Stimulated activated CD4-positive, alpha-beta T cell treated with anti-CD3 and anti-CD28 coated beads, TNF-alpha, amount 100 ng/mL, for 4 hours (primary cell): ENCODE measurements at places on chromosomes 5 and 9.

GRCh38 chr5:83586874-83587776, 115.6 kb downstream of the VCAN start:
- DNase-seq: no peak

- no peak for DNase-seq
Observed at GRCh38 chr5:151214614-151215545, 9.0 kb downstream of the CCDC69 start.

GRCh38 chr5:65032250-65032649, 263.5 kb downstream of the CWC27 start:
- DNase-seq: no peak

- DNase-seq: no peak
Observed at GRCh38 chr5:143807401-143807800, 4.6 kb upstream of the HMHB1 start.

DNA sequence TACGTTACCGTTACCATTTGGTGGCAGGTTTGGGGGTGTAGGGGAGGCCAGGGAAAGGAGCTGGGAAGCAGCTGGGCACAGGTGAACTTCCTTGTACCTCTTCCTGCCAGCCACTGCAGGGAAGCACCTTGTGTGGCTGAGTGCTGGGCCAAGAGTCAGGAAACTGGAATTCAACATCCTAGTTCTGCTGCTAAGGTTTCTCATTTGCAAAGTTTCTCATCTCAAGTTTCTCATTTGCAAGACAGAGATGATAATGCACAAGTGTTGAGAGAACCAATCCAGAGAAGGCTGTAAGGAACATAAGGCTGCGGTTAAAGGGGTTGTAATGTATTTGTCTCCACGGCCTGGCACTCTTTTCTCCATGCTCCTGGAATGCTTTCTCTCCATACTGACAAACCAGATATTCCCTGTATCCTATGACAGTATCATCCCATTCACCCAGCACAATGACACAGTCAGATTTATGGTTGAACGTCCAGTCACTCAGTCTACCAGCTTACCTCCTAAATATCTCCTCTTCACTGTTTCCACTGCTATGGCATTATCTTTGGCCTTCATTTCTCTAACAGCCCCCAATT, 33.6 kb upstream of the LARP1 start:
- no peak for DNase-seq

DNA sequence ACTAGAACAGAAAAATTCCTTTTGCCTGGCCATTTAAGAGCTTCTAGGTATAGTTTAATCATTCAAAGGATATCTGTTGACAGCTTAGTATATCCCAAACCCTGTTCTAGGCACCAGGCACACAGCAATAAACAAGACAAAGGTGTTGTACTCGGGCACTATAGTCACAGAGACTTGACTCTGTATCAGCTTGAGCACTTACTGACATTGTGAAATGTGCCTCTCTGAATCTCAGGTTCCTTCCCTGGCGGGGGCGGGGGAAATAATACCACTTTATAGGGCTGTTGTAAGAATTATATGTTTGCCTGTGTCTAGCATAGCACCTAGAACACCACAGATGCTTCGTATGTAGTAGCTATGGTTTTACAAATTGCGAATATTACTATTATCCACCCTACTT, 104.5 kb downstream of the NR6A1 start:
- no peak for DNase-seq

DNA sequence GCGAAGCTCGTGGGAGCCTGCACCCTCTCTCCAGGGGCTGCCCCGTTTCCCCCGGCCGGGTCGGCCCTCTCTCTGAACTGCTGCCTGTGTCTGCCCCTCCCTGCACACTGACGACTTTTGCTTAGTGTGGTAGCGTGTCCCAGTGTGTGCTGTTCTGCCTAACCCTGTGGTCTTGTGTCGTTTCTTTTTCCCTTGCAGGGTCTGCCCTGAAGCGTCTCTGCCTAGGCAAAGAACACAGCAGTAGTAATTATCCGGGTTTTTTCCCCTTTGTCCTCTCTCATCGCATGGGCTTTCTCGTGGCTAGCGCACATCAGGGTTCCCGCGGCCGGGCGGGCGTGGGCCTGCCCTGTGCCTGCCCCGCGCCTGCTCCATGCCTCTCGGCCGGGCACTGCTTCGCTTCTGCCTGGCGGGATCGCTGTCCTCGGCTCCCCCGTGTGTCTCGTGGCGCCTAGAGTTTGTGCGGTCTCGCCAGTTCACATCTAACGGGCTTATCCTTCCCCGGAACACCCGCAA, 122.7 kb downstream of the WNK2 start:
- no peak for DNase-seq

- DNase-seq: no peak
Observed at GRCh38 chr9:120729791-120730241, 15.5 kb upstream of the MEGF9 start.

DNA sequence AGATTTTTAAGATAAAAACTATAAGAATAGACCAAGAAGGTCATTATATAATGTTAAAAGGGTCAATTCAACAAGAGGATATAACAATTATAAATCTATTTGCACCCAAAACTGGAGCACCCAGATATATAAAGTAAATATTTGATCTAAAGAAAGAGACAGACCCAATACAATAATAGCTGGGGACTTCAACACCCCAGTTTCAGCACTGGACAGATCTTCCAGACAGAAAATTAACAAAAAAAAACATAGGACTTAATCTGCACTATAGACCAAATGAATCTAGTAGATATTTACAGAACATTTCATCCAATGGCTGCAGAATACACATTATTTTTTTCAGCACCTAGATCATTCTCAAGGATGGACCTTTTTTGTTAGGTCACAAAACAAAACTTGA, 331.9 kb downstream of the SPOCK1 start:
- DNase-seq: no peak

DNA sequence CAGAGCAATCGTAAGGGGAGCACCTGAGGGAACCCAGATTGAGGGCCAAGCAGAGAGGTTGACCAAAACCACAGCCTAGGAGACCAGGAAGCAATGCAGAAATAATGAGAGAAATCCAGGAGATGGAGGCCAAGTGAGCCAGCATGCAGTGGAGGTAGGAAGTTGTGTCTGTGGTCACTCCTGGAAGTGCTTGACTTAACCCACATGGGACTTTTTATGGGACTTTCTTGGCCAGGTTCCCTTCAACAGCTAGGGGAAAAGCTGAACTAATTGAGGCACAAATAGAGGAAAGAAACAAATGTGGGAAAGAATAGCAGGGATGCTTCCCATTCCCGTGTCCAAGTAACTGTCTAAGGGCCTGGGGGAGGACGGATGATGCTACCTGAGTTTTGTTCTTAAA, 293.2 kb upstream of the CLINT1 start:
- DNase-seq: no peak

DNA sequence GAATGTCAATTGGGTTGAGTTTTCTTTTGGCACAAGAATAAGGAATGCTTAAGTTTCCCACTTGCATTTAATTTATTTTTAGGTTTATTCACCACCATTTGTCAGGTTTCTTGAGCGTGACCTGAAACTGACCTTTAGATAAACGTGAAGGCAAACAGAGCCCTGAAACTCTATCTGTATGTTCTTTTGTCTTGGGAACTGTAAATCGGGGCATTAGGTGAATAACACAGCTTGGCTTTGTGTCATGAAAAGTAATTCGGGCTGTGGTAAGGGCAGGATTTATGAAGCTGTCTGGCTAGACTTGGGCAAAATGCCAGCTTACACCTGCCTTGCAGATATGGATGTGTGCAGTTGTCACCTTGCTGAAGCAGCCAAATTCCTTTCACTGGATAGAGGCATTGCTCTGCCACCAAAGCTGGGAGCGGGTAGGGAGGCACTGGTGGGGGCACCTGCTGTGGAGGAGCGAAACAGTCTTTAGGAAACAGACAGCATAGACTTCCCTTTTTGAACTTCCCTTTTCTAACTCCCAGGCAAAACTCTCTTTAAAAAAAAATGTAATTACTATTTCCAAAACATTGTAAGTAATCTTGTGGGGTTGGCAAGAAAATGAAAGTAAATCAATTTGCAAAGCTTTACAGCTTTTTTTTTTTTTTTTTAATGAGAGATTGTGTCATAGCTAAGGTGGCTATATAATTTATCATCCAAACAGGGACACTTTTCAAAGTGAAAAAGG, 545.2 kb downstream of the CSNK1G3 start:
- DNase-seq: no peak

DNA sequence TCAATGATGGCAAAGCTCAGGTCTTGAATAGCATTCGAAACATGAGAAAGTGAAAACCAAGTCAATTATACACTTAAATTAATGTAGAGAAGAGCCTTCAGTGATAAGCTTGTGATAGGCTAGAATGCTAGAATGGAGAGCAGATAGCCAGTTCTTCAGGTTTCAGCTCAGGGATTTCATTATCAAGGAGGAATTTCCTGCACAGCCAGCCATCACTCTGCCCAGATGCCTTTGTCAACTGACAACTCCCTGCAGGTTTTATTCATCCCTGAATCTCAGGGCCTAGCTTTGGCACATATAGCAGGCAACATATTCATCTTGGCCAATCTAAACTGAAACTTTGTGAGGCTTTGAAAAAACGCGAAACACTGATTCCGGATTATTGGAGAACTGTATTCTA, 199.3 kb upstream of the CDH6 start:
- no peak for DNase-seq

DNA sequence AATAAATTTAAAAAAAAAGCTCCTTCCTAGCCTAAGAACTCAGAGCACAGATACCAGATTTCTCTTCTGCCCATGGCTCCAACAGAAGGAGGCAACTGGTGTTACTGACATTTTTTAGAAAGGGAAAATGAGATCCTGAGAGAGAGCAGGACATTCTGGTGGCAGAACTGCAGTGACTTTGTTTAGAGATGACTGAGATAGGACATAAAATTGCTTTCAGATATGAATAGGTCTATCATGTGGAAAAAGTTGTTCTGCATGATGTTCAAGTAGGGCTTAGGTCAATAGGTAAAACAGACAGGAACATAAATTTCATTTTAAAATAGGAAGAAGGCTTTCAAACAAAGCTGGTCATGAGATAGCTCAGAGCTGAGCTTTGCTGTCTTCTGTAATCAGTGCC, 49.6 kb downstream of the NIPAL4 start:
- DNase-seq: no peak

GRCh38 chr9:18666986-18667772, 193.2 kb downstream of the ADAMTSL1 start:
- no peak for DNase-seq

DNA sequence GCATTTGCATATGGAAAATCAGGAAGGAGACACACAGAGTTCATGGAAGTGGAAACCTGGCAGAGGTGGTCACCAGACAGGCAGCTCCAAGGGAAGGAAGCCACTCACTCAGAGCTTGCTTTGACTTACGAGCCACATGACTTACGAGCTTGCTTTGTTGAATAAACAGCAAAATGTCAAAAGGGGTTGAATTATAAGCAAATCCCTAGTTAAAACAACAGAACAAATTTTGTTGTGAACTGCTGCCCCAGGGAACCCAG, 164.3 kb downstream of the SYK start:
- DNase-seq: no peak

DNA sequence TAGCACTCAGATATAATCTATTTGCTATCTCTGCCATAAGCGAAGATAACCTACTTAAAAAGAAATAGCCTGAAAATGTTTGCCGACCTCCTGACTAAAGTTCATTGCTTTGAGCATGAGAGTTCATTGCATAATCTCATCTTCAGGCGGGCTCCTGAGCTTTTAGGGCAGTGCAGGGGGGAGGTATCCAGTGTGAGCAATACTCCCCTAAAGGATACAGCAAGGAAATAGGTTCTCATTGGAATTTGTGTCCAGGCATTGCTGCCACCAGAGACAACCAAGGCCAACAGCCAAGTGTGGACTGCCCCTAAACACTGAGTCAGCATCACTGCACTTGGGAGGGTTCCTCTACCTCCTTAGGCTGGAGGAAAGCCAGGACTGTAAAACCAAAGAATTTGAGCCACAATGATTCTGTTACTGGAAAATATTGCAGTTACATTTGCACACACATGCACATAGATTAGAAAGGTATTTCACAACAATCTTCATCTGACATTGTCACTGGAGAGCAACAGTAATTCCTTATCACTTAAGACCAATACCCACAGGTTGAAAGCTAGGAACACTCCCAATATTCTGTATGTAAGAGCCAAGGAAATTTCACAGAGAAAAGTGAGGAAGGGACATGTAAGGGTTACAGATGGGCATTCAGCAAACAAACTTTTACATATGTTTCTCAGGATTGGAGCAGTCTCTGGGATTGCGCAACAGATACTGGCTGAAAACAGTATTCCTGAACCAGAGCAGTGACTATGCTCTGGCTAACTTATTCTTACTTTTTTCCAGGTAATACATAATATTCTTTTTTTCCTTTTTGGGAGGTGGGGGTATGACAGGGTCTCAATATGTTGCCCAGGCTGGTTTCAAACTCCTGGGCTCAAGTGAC, 98.6 kb upstream of the TLE1 start:
- no peak for DNase-seq

DNA sequence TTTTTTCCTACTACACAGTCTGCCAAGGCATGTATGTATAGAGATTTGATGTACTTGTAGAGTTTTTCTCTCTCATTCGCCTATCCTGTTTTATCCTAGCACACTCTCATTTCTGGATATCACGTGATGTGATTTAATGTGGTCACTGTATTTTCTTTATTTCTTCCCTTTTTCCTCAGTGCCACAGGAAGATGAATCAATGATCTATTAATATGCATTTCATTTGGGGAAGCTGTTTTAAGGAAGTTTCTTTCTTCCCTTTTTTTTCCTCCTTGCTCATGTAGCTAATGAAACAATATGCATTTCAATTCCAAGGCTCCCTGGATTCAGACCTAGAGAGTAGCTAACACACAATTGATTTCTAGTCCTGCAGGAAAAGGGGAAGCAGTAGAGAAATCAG, 506.3 kb upstream of the WWC1 start:
- no peak for DNase-seq

DNA sequence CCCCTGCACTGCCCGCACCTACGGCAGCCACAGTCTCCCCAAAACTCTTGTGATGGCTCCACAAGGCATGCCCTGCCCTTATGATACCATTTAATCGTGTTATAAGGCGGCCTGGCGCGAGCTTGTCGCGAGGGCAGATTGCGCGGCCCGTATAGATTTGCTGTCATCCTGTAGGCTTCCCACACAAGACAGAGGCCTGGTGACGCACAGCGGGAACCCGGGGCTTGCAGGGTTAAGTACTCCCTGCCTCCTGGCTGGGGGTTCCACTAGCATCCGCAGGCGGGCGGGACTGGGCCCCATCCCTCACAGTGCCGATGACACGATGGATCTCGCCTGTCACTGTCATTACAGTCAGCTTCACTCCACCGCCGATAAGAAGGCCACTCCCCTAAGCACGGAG, 364.9 kb upstream of the IRX2 start:
- DNase-seq: no peak

DNA sequence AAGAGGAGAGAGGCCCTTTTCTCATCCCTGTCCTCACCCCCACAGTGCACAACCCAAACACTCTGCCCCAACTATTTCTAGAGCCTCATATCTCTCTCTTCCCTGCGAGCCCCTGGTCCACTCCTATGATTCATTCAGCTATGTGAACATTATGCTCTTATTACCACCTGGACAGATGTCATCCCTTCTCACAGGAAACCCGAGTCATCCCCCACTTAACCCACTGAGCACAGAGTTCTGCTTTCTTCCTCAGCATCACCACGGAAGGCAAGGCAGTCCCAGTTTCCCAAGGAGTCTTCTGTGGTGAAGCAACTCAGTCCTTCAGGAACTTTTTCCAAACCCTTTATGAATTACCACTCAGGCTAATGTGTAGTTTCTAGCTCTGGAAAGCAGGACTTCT, 1.3 kb downstream of the DNAI1 start:
- no peak for DNase-seq

- no peak for DNase-seq
Observed at GRCh38 chr5:143979044-143979690, 167.2 kb downstream of the HMHB1 start.

- no peak for DNase-seq
Observed at GRCh38 chr5:142845954-142846398, 75.8 kb downstream of the ARHGAP26 start.

GRCh38 chr9:26754509-26755164, 138.0 kb downstream of the CAAP1 start:
- no peak for DNase-seq
